Stimulated activated naive CD4-positive, alpha-beta T cell treated with Interleukin-2 at 50 U/mL for 16 hours (primary cell): ENCODE measurements at places on chromosomes 11 and 22.

- no peak for DNase-seq
Observed at GRCh38 chr22:38313384-38313955, 3.8 kb downstream of the CSNK1E start.

DNA sequence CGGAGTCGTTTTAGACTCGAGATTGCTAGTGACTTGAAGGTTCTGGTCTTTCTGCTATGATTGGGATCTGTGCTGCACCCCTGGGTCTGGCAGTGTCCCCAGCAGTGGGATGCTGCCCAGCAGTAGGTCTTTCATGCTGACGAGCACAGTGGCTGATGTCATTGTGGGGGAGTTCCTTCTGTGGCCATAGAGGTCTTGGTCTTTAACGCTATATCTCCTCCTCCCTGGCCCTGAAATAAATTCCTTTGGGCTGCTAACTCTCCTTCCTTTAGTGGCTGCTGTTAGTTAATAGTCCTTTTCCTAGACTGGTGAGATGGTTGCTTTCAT, 136.3 kb downstream of the TEAD1 start:
- DNase-seq, result no peak

- DNase-seq, result no peak
Observed at GRCh38 chr22:25112538-25113253, 87.0 kb upstream of the CRYBB3 start.

DNA sequence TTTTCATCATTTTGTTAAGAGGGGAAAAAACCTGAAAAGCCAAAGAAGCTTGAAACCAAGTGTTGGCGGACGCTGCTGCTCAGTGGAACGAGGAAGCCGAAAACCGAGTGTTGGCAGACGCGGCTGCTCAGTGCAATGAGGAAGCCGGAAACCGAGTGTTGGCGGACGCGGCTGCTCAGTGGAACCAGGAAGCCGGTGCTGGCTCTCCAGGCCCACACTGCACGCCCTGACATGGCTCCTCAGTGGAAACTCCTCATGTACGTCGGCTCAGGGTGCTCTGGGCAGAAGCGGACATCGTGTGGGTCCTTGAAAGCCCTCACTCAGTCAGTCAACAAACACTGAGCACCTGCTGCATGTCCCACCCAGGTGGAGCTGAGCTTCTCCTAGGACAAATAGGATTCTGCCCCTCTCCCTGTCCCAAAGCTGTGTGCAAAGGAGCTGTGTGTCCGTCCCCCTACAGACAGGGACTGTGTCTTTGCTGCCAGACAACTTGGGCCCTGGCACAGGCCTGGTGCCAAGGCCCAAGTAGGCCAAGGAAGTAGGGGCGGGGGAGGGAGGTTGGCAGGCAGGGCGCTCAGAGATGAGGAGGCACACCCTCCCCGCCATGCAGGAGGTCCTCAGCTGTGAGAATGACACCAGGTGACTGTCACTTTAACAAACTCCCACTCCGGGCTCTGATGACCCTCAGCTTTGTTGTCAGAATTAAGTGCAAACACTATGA, 37.3 kb downstream of the PHF21B start:
- DNase-seq, result peak; percentile 33

DNA sequence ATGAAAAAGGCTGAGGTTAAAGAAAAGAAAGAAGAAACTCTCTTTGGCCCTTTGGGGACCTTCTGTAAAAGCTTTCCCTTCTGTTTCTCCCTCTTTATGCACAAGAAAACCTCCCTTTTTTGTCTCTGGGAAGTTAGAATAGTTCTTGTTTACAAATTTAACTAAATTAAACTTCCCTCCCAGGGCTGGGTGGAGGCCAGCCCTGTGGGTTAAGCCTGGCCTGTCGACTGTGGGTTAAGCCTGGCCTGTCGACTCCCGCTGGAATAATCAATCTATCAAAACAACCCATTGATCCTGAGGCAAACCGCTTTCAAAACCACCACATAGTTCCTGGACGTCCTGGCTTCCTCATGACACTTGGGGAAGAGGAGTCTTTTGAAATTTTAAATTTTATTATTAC, 1.2 kb upstream of the DRG1 start:
- no peak for DNase-seq

GRCh38 chr11:27215471-27216269, 147.3 kb downstream of the CCDC34 start:
- no peak for DNase-seq

- no peak for DNase-seq
Observed at GRCh38 chr11:91093141-91093540, 870.3 kb upstream of the CHORDC1 start.

DNA sequence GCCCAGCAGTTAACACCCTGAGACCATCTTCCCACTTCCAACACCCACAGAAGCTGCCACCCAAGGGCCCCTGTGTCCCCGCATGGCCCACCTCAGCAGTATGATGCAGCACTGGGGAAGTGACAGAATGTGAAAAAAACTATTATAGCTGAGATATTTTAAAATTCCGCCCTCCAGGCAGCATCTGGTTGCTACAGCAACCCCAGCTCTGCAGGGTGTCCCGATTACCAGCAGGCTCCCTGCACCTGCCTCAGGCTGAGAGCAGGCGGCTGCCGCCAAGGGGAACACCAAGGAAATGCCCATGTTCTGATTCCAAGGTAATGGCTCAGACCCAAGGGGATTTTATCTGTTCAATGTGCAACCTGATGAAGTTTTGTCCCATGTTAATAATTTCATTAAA, 10.5 kb upstream of the TMEM121B start:
- no peak for DNase-seq

DNA sequence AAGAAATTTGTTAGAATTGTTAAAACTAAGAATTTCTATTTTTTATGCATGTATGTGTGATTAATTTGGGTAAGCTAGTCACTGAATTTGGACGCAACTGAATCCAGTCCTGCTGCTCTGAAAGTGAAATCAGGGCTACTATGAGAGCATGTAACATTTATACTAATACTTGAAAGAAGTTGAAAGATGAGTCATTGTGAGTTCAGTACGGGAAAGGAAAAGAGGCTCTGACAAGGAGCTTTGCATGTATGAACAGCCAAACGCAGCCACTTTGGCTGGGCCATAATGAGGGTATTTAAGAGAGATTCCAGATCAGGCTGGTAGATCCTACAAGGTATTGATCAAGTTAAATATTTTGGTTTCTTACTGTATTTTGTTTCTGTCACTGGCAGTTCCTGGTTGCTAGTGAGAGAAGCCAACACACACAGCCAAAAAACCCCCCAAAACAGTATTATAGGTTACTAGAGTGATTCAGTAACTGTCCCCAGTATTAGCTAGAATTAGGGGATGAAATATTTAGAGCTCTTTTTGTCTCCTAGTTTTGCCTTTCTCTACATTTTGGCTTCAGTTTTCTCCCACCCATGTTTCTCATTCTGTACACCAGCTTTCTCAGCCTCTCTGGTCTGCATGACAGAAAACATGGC, 14.1 kb downstream of the AASDHPPT start:
- no peak for DNase-seq

DNA sequence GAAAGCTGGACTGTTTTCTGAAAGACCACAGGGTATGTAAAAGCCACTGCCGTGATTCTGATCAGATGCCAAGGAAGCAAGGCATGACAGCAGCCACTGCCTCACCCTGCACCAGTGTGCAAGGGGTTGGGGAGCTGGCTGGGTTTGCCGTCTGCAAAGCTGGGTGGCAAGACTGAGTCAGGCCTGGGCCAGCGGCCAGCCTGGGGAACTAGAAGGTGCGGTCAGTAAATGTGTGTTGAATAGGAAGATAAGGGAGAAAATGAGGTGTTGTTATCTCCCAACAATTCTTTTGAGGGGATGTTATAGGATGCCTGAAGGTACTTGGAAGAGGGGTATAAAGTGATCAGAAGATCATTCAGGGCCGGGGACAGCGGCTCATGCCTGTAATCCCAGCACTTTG, 8.0 kb downstream of the VSTM5 start:
- DNase-seq, result no peak

DNA sequence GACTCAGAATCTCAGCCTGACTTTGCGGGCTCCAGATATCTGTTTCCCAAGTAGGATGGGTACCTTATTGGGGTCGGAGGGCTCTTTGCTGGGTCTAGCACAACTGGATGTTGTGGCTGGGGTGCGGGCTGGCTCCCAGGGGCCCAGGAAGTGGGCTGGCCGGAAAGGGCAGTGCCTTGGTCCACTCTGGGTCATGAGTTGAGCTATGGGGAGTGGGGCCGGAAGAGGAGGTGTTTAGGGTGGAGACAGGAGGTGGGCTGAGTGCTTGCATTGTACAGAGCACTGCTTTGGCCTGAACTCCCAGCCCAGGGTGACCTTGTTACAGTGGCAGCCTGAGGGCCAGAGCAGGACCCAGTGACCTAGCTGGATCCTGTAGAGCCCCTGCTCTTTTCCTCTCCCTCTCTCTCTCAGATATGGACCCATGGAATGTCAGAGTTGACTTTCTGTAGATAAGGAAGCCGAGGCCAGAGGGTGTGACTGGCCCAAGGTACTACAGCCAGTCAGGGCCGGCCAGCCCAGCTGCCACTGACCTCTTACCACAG, 13.2 kb downstream of the PHLDB1 start:
- no peak for DNase-seq

DNA sequence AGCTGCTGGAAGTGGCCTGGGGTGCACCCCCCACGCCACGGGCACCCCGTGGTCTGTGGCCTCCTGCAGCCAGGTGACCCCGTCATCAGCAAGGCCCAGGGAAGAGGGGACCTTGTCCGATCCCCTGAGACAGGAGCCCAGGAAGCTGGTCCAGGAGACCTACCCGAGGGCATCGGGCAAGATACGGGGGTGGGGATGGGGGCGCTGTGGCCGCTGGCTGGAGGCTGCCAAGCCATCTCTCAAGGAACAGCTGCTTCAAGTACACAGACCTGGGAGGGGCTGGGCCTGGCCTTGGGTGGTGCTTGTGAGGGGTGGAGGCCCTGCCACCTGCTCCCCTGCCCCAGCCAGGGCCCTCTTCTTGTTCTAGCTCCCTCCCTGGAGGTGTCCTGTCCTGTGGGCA, 1272.1 kb downstream of the BRD1 start:
- DNase-seq, result no peak

DNA sequence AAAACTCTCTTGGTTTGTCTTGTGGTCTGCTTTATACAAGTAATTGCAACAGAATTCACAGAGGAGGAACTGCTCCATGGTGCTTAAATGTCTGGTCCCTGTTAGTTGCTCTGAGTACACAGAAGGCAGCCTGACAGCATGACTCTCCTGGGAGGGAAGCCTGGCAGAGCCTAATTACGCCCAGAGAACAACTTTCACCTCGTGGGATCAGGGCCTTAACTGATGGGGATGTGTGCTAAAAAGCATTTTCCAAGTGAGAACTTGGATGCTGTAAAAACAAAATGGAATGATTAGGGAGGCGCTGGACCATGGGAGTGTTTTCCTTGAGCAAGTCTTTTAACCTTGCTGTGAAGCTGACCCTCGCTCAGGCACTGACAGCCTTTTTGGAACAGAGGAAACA, 154.0 kb upstream of the TENM4 start:
- DNase-seq, result no peak

DNA sequence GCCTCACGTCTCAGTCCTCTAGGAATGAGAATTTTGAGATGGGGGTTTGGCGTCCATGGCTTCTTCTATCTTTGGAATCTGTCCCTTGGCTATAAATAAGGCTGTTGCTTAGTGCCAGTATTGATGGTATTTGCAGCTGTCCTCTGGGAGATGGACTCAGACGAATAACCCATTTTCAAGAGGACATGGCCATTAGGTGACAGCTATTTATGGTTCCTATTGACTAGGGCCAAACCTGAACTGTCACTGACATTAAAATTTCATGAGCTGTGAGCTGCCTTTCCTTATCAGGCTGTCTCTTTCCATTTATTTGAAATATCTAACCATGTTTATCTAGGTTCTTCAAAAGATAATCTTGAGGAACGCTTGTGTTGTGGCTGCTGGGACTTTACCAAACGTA, 92.7 kb downstream of the NAV2 start:
- DNase-seq, result no peak

DNA sequence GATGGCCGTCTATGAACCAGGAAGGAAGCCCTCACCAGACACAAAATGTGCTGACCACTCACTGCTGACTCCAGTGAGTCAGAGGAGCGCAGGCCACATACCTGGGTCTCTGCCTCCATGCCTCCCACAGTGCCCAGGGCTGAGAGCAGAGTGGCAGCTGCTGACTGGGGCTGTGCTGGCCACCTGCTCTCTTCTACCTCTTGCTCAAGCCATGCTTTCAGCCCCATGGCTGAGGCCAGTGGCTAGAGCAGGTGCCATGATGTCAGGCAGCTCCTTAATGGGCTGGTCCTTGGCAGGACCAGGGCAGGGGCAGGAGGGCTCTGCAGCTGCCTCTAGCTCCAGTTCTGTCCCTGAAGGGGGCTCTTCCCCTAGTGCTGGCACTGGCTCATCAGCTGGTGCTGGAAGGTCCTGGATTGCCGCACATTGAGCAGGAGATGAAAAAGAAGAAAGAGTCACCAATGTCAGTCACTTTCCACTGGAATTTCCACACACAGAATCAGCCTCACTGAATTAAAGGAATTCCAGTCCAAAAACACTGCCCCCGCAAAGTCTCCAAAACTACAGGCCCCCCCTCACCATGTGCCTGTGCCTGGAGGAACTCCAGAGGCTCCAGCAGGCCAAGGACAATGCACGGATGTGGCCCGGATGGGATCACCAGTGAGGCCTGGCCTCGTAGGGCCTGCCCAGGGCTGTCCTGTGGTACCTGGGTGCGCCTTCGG, 86.4 kb downstream of the GGTLC2 start:
- no peak for DNase-seq

- no peak for DNase-seq
Observed at GRCh38 chr11:94650756-94651155, 83.6 kb downstream of the PIWIL4 start.

GRCh38 chr11:118635237-118635591, 27.8 kb downstream of the PHLDB1 start:
- no peak for DNase-seq

DNA sequence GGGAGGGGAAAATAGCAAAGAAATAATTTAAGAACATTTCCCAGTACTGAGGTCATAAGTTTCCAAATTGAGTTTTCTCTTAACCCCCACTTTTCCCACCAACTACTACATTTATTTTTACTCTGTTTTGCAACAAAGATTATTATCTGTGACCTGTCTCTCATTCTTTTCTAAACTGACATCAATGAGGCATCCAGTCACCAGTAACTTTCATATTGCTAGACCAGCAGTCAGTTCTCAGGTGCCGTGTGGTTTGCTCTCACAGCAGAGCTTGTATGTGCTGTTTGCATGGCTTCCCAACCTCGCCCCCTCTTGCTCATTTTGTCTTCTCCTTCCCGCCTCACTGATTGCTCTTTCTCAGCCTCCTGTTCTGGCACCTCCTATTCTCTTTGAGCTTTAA, 1091.3 kb downstream of the TBC1D22A start:
- DNase-seq, result no peak

DNA sequence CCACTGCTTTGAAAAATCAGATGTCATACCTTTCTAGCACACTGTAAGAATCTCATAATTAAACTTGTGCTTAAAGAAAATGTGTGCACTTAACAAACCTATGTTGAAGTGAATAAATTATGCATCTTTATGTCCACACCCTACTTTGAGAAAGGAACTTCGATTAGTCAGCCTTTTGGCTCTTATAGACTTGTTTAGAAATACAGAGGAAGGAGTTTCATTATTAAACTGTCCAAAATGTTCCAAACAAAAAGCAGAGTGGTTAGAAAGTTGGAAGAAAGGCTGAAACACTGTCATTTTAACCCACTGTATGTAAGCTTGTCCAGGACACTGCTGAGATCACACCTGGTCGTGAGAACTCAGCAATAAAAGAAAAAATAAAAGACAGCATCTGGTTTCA, 863.2 kb upstream of the CHORDC1 start:
- DNase-seq, result no peak
